ENCODE measurements at places on chromosomes 3 and 15.

DNA sequence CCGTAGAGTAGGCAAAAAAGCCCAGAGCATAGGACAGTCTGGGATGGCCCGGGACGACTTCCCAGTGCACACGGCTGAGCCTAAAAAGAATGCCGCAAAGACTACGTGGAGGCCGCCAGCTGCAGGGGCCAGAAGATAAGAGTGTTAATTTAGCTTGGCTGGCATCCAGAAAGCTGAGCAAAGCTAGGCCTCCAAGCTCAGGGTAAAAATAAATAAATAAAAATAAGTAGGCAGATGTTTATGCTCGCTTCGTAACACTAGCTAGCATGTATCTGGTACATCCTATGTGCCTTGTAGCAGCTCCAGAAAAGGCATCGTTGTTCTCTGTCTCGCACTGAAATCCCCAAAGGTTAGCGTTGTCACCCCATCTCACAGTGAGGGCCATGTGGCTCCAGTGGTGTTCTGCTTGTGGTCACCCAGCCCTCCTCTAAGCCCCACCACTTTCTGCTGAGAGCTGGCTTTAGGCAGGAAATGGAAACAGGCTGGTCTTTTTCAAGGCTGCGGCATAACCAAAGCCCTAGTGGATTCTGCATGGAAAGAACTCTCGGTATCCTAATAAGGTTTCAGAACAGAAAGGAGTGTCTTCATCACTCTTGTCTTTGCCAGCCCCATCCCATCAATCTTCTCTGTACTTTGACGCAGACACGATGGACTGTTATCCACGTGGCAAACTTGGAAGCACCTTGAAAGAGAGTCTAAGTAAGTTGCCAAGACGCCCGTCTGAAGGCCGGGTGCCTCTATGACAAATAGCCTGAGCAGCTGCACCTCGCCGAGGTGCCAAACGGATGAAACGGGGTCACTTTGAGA, 58.1 kb upstream of the MEF2A start:
- DNase-seq = no peak

DNA sequence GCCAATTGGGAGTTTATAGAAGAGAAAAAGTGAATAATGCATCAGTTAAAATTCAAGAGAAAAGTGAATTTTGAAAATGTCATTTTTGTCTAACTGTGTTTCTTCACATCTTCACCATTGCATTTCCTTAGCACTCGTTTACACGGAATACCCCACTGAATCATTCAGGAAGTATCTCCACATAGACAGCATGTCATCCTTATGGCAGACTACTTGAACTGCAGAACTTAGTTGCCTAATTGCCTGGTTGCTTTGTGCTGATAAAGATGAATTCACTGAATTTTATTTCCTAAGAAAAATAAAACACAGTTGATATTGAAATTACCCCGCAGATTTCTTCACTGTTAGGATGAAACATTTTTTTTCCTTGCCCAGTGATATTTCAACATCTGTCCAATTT, 627.1 kb downstream of the ROBO1 start:
- DNase-seq = no peak

- peak; percentile 46 for DNase-seq
These were observed 63.8 kb downstream of the SPSB4 start for GRCh38 chr3:141114816-141115460.

DNA sequence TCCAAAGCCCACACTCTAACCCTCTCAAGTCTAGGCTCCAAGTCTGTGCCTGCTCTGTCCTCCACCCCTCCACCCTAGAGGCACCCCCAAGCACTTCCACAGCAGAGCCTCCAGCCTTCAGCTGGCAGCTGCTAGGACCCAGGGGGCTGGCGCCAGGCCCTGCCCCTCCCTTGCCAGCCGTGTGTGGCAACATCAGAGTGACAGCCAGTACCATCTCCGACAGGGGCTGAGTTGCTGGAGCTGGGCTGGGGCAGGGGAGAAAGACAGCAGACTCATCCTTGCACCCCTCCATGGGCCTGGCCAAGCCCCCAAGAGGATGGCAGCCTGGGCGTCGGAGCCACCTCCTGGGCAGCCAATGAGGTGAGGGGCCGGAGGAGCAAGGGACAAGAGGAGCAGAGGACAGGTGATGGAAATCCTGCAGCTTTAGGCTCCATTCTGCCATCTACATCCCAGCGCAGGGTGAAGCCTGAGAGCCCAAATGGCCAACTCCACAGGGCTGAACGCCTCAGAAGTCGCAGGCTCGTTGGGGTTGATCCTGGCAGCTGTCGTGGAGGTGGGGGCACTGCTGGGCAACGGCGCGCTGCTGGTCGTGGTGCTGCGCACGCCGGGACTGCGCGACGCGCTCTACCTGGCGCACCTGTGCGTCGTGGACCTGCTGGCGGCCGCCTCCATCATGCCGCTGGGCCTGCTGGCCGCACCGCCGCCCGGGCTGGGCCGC, at the start of gene GPR62:
Gene GPR62, plus strand, starts transcription at position 207 of the 718 bp plus-strand sequence. Its CDS starts 272 bp downstream, at position 479.
- no peak for DNase-seq

DNA sequence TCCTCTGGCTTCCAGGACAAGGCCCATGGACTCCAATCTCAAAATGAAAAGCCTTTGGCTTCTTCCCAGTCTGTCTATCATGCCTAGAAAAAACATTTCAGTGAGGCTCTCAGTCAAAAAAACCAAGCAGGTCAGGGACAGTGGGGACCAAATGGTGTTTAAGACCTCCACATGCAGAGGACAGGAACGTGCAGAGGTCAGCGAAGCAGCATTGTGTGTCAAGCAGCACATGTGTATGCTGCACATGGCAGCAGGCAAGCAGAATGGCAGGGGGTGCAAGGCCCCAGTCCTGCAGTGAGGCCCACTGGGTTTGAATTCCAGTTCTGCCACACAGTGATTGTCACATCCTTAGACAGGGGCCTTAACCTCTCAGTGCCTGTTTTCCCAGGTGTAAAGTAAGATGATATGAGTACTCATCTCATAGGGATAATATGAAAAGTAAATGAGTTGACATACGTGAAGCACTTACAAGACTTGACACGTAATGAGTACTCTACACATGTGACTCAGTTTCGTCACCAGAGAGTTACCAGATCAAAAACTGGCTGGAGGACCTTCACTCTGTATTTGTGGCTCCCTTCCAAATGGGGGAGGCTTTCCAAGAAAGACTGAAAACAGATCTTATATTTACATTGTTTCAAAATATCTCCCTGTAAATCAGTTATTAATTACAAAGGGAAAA, 11.2 kb downstream of the STIMATE start:
- DNase-seq = no peak

DNA sequence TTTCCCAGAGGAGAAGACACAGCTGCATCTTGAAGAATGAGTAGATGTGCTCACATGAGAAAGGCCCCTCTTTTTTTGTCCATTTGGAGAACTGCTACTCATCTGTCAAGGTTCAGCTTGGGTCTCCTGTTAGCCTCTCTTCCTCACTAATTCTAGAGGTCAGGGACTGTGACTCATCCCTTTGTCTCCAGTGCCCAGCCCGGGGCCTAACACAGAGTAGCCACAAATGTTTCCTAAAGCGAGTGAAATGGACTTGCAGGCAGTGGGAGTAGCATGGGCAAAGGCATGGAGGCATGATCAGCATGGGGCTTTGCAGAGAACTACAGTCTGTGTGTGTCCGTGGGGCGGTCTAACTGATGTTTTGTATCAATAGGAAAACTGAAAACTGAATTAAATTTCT, 33.9 kb upstream of the MRPS22 start:
- DNase-seq = no peak

GRCh38 chr3:71517271-71517791, 66.2 kb downstream of the FOXP1 start:
- DNase-seq = no peak

All from ecto neural progenitor cell (in vitro differentiated cells).